Brain microvascular endothelial cell (primary cell): ENCODE measurements at places on chromosomes 12 and 14.

DNA sequence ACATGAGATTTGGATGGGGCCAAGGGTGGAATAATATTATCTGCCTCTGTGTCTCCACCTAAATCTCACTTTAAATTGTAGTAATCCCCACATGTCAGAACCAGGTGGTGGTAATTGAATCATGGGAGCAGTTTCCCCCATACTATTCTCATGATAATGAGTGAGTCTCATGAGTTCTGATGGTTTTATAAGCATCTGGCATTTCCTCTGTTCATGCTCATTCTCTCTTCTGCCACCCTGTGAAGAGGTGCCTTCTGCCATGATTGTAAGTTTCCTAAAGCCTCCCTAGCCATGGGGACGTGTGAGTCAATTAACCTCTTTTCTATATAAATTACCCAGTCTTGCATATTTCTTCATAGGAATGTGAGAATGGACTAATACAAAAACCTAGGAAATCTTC, 29.9 kb downstream of the TSPAN19 start:
- DNase-seq: no peak

GRCh38 chr14:24289649-24290280, 9.8 kb downstream of the DHRS1 start:
- no peak for DNase-seq

GRCh38 chr12:38872561-38872960, 32.8 kb downstream of the CPNE8 start:
- DNase-seq: no peak

- DNase-seq: no peak
These were observed 41.4 kb downstream of the PRPF40B start for GRCh38 chr12:49664591-49665239.

DNA sequence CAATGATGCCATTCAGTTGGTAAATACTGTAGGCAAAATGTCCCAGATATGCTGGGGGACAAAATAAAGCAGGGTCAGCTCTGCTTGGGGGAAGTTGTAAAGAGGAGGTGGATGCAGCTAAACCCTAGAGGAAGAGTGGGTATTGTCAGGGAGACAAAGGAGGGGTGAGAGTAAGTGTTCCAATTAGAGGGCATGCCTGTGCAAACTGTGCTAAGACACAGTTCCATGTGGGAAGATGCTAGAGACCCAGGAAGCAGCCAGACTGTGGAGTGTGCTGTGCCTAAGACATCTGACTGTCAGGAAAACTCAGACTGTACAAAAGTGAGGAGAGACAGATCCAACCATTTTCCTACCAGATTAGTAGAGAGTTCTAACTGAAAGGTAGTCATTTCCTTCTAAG, 474.3 kb downstream of the ATP23 start:
- DNase-seq: no peak

- DNase-seq: peak; percentile 43
These were observed 64.9 kb downstream of the FBXO34 start for GRCh38 chr14:55336162-55336561.

- no peak for DNase-seq
These were observed 10.5 kb downstream of the CACNA2D4 start for GRCh38 chr12:1907652-1908611.

DNA sequence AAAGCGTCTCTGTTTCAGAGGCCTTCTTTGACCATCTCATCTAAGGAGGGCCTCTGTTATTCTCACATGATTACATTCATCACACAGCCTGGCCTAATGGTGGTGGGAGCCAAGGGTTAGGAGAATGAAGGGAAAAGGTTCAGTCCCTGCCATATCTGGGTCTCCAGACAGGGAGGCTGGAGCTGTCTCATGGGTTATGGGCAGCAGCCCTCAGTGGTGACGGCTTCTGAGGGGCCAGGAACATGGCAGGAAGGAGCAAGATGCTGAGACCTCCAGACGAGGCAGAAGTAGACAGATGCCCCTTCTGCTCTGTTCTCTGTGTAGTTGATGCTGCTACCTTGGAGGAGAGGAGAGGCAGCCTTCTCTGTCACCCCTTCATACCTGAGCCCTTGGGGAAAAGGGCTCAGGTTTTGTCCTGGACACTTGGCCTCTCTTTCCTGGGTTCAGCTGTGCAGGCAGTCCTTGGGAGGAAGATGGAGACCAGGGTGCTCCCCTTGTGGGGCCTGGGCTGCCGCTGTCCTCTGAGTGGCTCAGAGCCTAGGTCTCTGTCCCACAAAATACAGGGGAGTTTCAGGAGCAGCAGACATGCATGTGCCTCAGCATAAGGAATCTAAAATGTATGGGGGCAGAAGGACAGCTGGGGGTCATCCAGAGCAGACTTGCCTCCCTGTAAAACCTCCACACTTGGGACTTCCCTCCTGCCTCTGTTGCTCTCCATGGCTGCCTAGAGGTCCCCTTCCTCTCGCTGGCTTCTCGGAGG, 3.6 kb downstream of the IFI27L2 start:
- no peak for DNase-seq

DNA sequence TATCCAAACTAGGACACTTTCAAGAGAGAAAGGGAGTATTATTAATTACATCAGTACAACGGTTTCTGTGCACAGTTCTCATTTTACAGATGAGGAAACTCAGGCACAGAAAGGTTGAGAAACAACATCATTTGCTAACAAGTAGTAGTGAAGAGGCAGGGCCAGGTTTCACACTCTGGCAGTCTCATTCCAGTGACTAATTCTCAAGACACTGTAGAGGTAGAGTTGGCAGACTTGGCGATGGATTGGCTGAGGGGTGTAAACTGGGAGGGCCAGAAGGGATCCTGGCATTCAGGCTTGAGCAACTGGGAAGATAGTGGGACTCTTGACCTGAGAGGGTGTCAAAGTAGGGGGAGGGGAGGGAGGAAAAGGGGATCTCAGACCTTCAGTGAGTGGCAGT, 73.8 kb upstream of the BDKRB2 start:
- no peak for DNase-seq

- no peak for DNase-seq
These were observed 218.0 kb downstream of the ZFP36L1 start for GRCh38 chr14:68574906-68575305.

- peak; percentile 71 for DNase-seq
These were observed 47.9 kb downstream of the NUAK1 start for GRCh38 chr12:106090591-106091445.

- peak; percentile 28 for DNase-seq
These were observed 41.2 kb upstream of the C12orf75 start for GRCh38 chr12:105289114-105289904.

DNA sequence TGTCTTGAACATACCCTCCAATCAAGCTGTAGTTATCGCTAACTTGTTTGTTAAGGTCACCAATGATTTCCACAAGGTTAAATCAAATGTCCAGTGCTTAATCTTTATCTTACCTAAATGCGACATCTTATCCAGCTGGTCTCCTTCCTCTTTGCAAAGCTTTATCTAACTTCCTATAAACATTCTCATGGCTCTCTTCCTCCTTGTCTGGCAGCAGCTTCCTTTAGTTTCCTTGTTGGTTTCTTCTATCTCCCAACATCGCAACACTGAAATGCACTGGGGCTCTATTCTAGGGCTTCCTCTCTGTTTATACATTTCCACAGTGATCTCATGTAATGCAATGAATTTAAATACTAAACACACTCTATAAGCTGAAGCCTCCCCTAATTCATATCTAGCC, 28.7 kb downstream of the UBE2N start:
- DNase-seq: no peak

DNA sequence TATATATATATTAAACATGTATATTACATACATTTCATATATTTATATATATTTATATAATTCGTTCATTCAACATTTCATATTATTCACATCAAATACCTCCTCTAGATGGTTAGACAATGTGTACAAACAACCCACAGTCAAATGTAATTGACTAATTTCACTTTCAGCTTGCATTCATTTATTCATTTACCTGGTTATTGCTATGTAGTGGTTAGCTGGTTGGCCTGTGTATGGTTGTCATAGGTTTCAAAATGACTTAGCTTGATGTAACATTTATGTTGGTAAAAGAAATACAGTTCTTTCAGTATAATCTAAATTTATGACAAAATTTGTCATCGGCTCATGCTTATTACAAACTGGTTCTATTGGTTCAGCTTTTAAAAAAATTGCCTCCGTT, 389 bp downstream of the OR4K13 start:
- DNase-seq: no peak

DNA sequence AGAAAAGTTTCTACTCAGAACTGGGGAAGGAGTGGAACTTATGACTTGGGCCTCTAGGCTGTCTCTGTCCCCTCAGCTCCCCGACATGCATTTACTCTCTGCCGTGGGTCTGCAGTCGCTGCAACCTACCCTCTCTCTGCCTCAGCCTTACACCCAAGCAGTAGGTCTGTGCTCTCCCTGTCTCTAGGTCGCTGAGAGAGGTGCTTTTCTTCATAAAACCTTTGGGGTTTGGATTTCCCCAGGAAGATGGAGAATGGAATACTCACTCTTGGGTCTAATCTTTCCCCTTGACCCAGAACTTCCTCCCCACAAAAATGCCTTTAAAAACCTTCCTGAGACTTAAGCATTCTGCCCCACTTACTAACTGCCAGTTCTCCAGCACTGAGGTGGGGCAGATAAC, 12.9 kb downstream of the GPR84 start:
- DNase-seq: no peak

DNA sequence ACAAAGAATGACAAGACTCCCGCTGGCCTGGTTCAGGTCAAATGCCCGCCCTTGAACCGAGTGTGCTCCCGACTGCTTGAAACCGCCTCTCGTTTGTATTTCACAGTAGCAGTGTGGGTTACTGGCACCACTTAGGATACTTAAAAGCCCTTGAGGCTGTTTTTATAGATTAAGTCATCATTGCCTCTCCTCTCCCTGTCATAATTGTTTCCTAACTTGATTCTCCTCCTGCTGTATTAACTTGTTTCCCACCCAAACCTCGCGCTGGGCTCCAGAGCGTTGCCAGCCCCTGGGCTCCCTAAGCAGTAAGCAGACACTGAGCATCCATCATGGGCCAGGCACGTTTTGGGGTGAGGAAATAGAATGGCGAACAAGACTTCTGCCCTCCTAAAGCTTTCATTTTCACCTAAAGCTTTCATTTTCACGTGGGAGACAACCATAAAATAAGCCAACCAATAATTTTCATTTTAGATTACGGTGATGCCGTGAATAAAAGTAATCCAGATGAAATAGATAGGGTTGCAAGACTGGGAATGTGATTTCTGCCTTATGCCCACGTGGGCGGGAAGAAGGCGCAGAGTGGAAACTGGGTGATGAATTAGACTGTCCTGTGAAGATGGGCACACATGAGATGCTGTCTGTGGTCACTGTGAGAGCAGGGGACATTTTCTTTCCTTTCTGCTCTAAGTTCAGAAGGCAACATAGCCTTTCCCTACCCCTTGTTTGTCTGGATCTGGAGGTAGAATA, 97.5 kb downstream of the PPP2R5C start:
- DNase-seq: no peak

DNA sequence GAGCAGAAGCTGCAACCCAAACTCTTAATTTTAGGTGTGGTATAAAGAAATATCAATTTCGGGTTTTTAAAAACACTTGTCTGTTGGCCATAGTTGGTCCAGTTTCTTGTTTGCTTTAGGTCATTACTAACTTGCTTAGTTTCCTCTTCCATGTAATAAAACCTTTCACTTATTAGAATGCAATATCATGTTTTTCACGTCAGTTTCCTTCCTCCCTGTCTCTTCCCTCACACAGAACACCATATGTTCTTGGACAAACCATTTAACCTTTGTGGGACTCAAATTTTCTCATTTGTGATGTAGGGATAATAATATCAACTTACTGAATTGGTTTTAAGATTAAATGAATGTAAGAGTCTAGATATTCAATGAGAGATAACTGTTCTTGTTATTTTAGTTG, 22.9 kb downstream of the PMCH start:
- DNase-seq: no peak

- no peak for DNase-seq
These were observed 239.3 kb downstream of the MED13L start for GRCh38 chr12:116037941-116038837.

DNA sequence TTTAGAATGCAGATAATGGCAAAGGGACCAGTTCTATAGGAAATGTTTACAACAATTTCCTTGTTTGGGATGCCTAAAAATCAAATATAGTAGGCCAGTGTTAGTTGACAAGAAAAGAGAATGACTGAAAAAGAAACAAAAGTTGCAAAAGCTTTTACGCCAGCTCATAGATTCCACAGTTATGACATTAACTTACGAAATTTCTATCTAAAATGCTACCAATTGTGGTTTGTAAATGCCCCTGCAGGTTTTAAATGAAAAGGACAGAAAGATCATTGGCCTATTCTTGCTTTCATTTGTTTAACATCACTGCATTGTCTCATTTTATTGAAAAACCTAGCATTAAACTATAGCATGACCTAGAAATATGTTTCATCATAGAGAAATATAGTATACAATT, 345.8 kb downstream of the CCDC91 start:
- DNase-seq: peak; percentile 28

DNA sequence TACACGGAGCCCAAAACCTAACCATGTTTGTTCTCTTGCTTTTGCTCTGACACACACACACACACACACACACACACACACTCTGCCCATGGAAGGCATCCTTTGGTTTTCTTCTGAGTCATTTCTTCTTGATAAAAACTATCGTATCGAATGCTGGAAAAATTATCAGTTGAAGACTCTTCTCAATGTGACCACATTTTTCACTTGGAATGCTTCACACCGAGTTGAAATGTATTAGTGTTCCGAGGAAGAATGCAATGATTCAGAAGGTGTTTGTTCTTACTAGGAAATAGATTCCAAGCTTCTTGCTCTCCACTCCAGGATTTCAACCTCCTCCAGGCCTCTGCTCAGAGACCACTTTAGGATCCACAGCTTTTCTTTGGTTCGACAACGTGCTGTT, 226.3 kb downstream of the MON2 start:
- DNase-seq: peak; percentile 81

GRCh38 chr14:71591929-71592328, 340.3 kb upstream of the RGS6 start:
- DNase-seq: peak; percentile 53

GRCh38 chr14:61524936-61525292, 170.4 kb upstream of the HIF1A start:
- no peak for DNase-seq

DNA sequence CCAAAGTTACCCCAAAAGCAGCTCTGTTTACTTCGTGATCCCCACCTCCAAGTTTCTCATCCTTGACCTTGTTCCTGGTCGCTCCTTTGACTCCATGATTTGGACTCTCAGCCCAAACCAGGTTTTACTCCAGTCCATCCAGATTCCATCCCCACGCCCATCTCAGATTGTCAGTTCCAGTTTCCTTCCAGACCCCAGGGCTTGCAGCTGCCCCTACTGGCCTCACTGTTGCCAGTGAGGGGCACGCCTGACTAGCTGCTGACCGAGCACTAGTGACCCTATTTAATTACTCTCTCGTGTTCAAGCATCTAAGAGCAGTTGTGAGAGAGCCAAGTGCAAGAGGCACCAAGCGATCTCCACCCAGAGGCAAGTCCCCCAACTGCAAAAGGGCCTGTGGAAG, 155.1 kb upstream of the FUT8 start:
- DNase-seq: no peak

GRCh38 chr12:15427913-15428312, 105.6 kb downstream of the PTPRO start:
- DNase-seq: no peak

DNA sequence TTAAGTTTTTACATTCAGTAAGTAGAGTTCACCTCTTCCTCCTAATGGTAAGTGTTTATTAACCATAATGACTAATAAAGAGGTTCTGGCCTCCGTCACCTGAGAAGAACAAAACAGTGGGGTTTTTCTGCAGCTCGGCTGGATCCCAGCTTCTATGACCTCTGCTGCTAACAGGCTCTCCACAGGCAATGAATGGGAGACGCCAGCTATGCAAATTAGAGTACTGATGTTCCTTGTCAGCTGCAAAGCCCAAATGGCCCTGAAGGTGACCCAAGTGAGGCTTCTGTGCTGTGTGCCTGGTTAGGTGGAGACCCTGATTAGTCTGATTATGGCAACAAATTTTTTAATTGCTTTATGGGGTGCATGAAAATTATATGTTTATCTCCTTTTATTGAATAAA, 218.1 kb downstream of the APAF1 start:
- DNase-seq: no peak
